ENCODE measurements at places on chromosomes 3 and 15. TPM values are rescaled to one million over a fixed set of nuclear protein-coding genes. Genes with fewer than 3 reads are reported as not detected.

NKIRAS1 gene
- total RNA-seq: 7.5 TPM

MASP1 gene
- total RNA-seq: 1.7 TPM

MYO5C gene
- 0.34 TPM for total RNA-seq

SPRED1 gene
- total RNA-seq: 15.5 TPM

GXYLT2 gene
- total RNA-seq: 35.1 TPM

PEX5L gene
- total RNA-seq: not detected

MINAR1 gene
- 0.70 TPM for total RNA-seq

DMXL2 gene
- total RNA-seq: 13.0 TPM

CDHR4 gene
- total RNA-seq: not detected

ASB14 gene
- total RNA-seq: not detected

IQCF2 gene
- not detected for total RNA-seq

HES1 gene
- 4.3 TPM for total RNA-seq

PRTG gene
- 2.9 TPM for total RNA-seq

ACY1 gene
- 45.4 TPM for total RNA-seq

CCRL2 gene
- total RNA-seq: not detected

TF gene
- total RNA-seq: 1.4 TPM

MEGF11 gene
- not detected for total RNA-seq

FBXW12 gene
- total RNA-seq: not detected

FBXL22 gene
- total RNA-seq: 0.12 TPM

CFAP100 gene
- total RNA-seq: not detected

CCDC50 gene
- total RNA-seq: 86.2 TPM

CA12 gene
- total RNA-seq: 26.5 TPM

GOLGA8S gene
- not detected for total RNA-seq

C2CD4A gene
- 0.12 TPM for total RNA-seq

B4GALT4 gene
- 31.4 TPM for total RNA-seq

SLC24A5 gene
- not detected for total RNA-seq

BMF gene
- total RNA-seq: 10.6 TPM

DOCK3 gene
- total RNA-seq: under 0.01 TPM
